ENCODE measurements at places on chromosomes 6 and 20. TPM values are rescaled to one million over a fixed set of nuclear protein-coding genes. Genes with fewer than 3 reads are reported as not detected.
A peak's percentile ranks its signal among the peaks of the same experiment; 100 is the strongest.

- DNase-seq = no peak
- H3K36me3 ChIP-seq = no peaks in the 10 kb centered on the region
- H3K4me3 ChIP-seq = no peak overlapping the region
- no peaks in the 10 kb centered on the region for H3K4me1 ChIP-seq
- no peaks in the 10 kb centered on the region for H3K27me3 ChIP-seq
- H3K27ac ChIP-seq = no peak overlapping the region
Measured at GRCh38 chr20:11118802-11119380, 445.1 kb upstream of the JAG1 start.

DNA sequence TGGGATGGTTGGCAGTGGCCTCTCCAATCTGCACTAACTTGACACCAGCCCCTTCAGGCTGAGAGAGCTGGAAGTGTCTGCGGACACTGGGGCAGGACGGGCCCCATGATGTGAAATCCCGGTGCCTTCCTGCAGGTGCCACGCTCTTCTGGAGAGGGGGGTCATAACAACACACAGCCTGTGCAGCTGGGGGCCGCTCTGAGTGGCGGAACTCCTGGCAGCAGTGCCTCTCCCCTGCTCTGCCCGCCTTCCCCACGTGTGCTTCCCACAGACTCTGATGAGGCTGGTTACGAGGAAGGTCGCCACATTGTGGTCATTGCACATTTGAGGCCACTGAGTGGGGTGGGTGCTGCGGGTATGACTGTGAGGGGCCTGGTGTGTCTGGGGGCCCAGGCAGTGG lies 145.2 kb downstream of the DTNBP1 start:
- H3K4me3 ChIP-seq = no peak overlapping the region
- H3K27me3 ChIP-seq = no peaks in the 10 kb centered on the region
- no peak overlapping the region for H3K27ac ChIP-seq

Gene TTBK1
- not detected for total RNA-seq

Gene LCA5
- 8.2 TPM for total RNA-seq

- no peak overlapping the region for H3K27ac ChIP-seq
- H3K4me1 ChIP-seq = no peaks in the 10 kb centered on the region
- no peak for DNase-seq
- H3K36me3 ChIP-seq = no peaks in the 10 kb centered on the region
- H3K4me3 ChIP-seq = no peak overlapping the region
- H3K27me3 ChIP-seq = no peaks in the 10 kb centered on the region
Measured at GRCh38 chr6:71502956-71503355, 214.3 kb downstream of the OGFRL1 start.

Gene TINAG
- 0.22 TPM for total RNA-seq

Gene CST3
- total RNA-seq = 870 TPM

Gene MUC22
- not detected for total RNA-seq

Gene RUNX2
- total RNA-seq = 6.3 TPM

DNA sequence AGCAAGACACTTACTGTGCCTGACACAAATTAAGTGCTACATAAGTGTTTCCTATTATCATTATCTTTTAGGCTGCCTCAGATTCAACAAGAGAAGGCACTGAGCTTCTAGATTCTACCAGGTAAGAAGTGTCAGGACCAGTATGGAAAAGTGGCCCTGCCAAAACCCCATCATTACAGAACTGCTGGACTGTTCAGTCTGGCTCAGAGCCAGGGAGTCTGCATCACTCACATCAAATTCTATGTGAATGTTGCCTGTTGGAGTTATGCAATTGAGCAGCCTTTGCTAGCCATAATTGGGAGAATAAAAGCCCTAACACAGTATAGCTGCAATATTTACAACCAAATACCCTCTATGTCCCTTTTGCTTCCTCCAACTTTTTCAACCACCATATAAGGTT lies 70.9 kb downstream of the ATG5 start:
- no peaks in the 10 kb centered on the region for H3K27me3 ChIP-seq
- DNase-seq = no peak
- peaks cover 20% of the 10 kb centered on the region for H3K4me1 ChIP-seq
- no peaks in the 10 kb centered on the region for H3K36me3 ChIP-seq
- H3K4me3 ChIP-seq = no peak overlapping the region

- no peak overlapping the region for H3K4me3 ChIP-seq
- H3K27me3 ChIP-seq = no peaks in the 10 kb centered on the region
- H3K27ac ChIP-seq = no peak overlapping the region
- H3K4me1 ChIP-seq = no peaks in the 10 kb centered on the region
Measured at GRCh38 chr6:32393665-32394420, 13.1 kb downstream of the BTNL2 start.

DNA sequence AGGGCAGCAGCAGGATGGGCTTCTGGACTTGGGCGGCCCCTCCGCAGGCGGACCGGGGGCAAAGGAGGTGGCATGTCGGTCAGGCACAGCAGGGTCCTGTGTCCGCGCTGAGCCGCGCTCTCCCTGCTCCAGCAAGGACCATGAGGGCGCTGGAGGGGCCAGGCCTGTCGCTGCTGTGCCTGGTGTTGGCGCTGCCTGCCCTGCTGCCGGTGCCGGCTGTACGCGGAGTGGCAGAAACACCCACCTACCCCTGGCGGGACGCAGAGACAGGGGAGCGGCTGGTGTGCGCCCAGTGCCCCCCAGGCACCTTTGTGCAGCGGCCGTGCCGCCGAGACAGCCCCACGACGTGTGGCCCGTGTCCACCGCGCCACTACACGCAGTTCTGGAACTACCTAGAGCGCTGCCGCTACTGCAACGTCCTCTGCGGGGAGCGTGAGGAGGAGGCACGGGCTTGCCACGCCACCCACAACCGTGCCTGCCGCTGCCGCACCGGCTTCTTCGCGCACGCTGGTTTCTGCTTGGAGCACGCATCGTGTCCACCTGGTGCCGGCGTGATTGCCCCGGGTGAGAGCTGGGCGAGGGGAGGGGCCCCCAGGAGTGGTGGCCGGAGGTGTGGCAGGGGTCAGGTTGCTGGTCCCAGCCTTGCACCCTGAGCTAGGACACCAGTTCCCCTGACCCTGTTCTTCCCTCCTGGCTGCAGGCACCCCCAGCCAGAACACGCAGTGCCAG lies at the start of gene TNFRSF6B:
Gene TNFRSF6B, plus strand, starts transcription at position 25 of the 729 bp plus-strand sequence. Its CDS starts 116 bp downstream, at position 141.
- no peak for DNase-seq
- H3K4me1 ChIP-seq = peaks cover 65% of the 10 kb centered on the region
- H3K36me3 ChIP-seq = no peaks in the 10 kb centered on the region
- peak within 1 kb of the TSS; percentile 43 for H3K27ac ChIP-seq
- H3K27me3 ChIP-seq = no peaks in the 10 kb centered on the region

GRCh38 chr6:37313723-37314486 lies 39.9 kb upstream of the RNF8 start:
- H3K27me3 ChIP-seq = no peaks in the 10 kb centered on the region
- H3K36me3 ChIP-seq = no peaks in the 10 kb centered on the region
- H3K27ac ChIP-seq = no peak overlapping the region
- H3K4me3 ChIP-seq = no peak overlapping the region
- DNase-seq = no peak

Gene DNAH8
- total RNA-seq = not detected

Gene FAM209B
- not detected for total RNA-seq

Gene TRIM31
- not detected for total RNA-seq

DNA sequence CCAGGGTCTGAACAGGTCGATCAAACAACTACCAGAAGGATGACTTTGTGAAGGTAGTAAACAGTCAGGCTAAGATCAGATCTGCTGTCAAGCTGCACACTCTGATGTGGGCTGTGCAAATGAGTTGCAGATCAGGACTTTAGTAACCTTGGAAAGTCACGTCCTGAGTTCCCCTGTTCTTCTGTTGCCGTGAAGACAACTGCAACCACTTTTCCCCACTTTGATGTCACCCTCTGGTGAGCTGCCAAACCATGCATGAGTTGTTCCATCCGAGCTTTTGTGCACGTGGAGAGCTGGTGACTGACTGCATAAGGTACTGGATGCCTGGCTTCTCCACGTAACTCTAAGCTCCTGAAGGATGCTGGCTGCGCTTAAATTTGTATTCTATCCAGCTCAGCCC lies 111.0 kb downstream of the CD83 start:
- H3K4me1 ChIP-seq = no peaks in the 10 kb centered on the region
- DNase-seq = no peak
- H3K4me3 ChIP-seq = no peak overlapping the region
- H3K36me3 ChIP-seq = no peaks in the 10 kb centered on the region

DNA sequence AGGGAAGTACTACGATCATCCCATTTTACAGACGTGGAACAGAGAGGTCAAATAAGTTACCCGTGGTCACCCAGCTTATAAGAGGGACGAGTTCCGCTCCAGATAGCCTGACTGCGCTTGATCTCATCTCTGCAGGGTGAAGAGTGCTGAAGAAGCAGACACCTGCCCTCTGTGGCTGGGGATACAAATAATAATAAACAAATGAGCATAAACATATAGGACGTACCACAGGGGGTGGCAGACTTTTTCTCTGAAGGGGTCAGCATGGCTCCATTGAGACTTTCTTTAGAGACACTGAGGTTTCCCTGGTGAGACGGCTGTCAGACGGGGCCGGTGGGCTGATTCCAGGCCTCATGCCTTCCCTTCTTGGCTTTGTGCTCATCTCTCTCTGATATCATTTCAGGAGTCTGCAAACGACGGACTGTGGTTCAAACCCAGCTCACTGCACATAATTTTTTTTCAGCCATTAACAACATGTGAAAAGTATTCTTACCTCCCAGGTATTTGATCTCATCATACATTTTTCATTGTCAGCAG lies 47.1 kb downstream of the IRF4 start:
- no peaks in the 10 kb centered on the region for H3K4me1 ChIP-seq
- H3K4me3 ChIP-seq = no peak overlapping the region
- no peak overlapping the region for H3K27ac ChIP-seq
- no peak for DNase-seq
- no peaks in the 10 kb centered on the region for H3K36me3 ChIP-seq
- H3K27me3 ChIP-seq = no peaks in the 10 kb centered on the region

DNA sequence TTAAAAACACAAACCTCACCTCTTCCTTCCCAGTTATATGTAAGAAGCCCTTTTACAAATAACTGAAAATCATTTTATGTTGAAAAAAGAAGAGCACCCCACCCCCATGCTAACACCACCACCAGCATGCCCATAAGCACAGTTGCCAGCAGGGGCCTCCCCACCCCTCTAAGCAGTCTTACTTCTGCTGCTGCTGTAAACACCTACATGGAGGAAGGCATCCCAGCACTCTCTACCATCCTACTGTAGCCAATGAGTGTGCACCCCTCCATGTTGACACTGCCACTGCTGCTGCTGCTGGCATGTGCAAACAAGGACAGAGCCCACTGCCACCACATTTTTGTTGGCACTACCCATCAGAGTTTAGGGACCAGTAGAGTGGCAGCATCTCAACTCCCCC lies 49.6 kb upstream of the PHIP start:
- no peak overlapping the region for H3K4me3 ChIP-seq
- no peaks in the 10 kb centered on the region for H3K4me1 ChIP-seq
- no peaks in the 10 kb centered on the region for H3K36me3 ChIP-seq
- H3K27ac ChIP-seq = no peak overlapping the region
- no peak for DNase-seq

DNA sequence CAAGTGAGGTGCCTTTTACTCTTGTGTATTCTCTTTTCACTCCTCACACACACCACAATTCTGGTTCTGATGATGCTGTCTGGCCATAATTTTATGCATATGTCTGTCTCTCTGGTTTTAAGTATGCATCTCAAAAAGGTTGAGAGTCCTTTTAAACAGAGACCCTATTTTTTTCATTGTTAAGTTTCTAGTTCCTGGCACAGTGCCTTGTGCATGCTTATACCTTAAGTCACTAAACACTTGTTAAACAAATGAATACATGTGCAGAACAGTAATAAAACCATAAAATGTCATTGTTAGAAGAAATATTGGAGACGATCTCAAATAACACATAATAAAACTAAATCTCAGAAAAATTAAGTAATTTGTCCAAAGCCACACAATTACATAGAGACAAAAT lies 7.9 kb downstream of the ROS1 start:
- H3K36me3 ChIP-seq = no peaks in the 10 kb centered on the region
- H3K27ac ChIP-seq = no peak overlapping the region
- H3K4me1 ChIP-seq = no peaks in the 10 kb centered on the region
- H3K27me3 ChIP-seq = no peaks in the 10 kb centered on the region
- no peak for DNase-seq

Gene TTLL9
- 3.0 TPM for total RNA-seq

GRCh38 chr20:40525351-40525750 lies 163.7 kb downstream of the MAFB start:
- no peak overlapping the region for H3K4me3 ChIP-seq
- DNase-seq = no peak
- no peaks in the 10 kb centered on the region for H3K4me1 ChIP-seq
- H3K36me3 ChIP-seq = no peaks in the 10 kb centered on the region

DNA sequence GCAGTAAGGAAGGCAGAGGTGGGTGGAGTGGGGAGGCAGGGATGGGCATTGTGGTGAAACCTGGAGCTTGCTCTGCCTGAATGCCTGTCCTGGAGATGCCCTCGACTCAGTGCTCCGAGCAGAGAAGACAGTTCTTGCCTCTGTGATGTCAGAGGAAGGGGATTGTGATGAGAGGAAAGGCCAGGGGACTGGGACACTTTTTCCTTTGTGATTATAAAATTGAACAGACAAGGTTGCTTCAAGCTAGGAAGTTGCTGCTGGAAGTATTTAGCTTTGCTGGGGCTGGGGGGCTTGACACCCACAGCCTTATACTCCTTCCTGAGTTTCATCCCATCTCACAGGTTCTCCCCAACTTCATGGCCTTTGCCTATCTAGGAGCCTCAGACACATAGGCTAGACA lies at the start of gene SIRPD:
Gene SIRPD, minus strand, starts transcription at position 101 of the 400 bp plus-strand sequence. Its CDS starts 52 bp downstream, at position 49.
- no peak within 1 kb of the TSS for H3K4me3 ChIP-seq
- no peak for DNase-seq
- H3K27ac ChIP-seq = no peak within 1 kb of the TSS
- H3K36me3 ChIP-seq = no peaks in the 10 kb centered on the region
- H3K4me1 ChIP-seq = no peaks in the 10 kb centered on the region

Data from tibial nerve (tissue), 4 donors.